ENCODE measurements at places on chromosomes 16 and 17. TPM values are rescaled to one million over a fixed set of nuclear protein-coding genes. Genes with fewer than 3 reads are reported as not detected.

Gene HCRT
- not detected for total RNA-seq

Gene TMEM88
- 4.6 TPM for total RNA-seq

Gene ABCA10
- 0.30 TPM for total RNA-seq

Gene SRCIN1
- 0.06 TPM for total RNA-seq

Gene KRT24
- total RNA-seq, result not detected

Gene UNC45B
- not detected for total RNA-seq

Gene RRAD
- 0.32 TPM for total RNA-seq

All from activated CD8-positive, alpha-beta memory T cell treated with anti-CD3 and anti-CD28 coated beads for 36 hours (primary cell).